ENCODE measurements at places on chromosomes 5 and 9. TPM values are rescaled to one million over a fixed set of nuclear protein-coding genes. Genes with fewer than 3 reads are reported as not detected.

AOPEP gene
- 105 TPM for polyA plus RNA-seq

WNT8A gene
- polyA plus RNA-seq, result not detected

CKMT2 gene
- 2,805 TPM for polyA plus RNA-seq

GRCh38 chr5:129445379-129445778 is 14.7 kb upstream of the ADAMTS19 start:
- no peak for DNase-seq

DNA sequence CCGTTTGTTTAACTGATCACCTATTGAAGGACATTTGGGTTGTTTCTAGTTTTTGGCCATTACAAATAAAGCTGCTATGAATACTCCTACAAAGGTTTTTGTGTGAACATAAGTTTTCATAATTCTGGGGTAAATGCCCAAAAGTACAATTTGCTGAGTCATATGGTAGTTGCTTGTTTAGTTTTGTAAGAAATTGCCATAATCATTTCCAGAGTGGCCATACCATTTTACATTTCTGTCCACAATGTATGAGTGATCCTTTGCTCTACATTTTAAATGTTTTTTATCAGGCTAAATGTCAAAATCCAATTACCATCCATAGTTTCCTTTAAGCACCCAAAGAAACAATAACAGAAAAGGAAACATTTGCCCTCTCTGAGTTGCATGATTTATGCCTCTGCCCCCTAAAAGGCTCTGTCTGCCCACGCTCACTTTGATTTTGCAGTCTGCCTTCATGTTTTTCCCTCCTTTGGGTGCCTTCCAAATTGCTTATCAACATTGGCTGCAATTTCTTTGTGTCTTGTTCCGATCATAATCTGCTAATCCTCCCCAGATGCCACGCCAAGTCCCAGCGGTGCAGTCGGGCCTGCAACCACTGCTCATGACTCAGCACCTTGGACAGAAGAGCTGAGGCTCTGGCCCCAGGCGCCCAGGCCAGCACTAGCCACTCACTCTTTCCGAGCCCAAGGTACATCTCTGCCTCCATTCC is 339.2 kb downstream of the PIK3R1 start:
- no peak for DNase-seq

- DNase-seq, result no peak
These were observed 567.7 kb downstream of the TLR4 start for GRCh38 chr9:118271936-118272335.

DNA sequence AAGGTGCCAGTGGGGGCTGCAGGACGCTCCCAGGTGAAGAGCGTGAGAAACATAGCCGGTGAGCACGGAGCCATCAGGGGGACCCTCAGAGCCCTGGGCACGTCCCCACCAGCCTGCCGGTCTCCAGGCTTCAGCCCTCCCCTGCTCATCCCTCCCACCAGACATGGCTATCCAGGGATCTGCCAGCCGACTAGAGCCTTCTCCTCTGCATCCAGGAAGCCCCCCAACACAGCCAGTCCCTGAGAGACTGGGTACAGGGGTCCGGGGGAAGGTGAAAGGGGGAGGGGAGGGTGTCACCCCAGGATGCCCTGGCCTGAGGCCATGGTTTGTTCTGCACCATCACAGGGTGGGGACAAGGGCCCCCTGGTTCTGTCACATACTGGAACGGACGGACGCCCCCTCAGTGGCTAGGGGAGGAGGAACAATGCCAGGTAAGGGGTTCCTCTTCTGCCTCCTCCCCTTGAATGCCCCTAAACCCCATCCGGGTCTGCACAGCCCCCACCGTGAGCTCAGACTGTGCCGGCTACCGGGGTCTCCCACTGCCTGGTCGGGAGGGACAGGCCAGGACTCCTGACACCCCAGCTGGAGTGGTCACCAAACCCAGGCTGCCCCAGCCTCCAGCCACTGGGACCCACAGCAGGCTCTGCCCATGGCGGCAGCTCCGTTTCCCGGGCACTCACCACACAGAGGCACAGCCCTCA is 34.3 kb downstream of the NACC2 start:
- no peak for DNase-seq

DNA sequence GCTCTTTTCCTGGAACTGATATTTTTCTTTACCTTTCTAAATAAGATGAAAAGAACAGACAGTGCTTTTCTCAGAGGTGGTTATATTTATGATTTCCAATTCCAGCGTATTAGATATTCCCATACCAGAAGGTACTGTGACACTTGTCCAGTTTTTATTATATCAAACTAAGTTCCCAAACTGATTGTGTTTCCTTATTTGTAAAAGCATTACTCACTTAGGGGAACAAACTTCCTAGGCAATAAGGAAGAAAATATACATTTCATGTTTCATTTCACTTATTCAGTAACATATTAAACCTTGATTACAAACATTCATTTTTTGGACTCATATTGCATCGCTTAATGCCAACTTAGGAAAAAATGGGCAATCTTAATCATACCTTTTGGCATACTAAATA is 1480.0 kb upstream of the NUDT12 start:
- DNase-seq, result no peak

GRCh38 chr5:140317859-140318258 is 15.0 kb upstream of the PFDN1 start:
- DNase-seq, result no peak

- DNase-seq, result no peak
These were observed 235.3 kb downstream of the TENT4A start for GRCh38 chr5:6948562-6948961.

- DNase-seq, result no peak
These were observed 32.5 kb downstream of the S1PR3 start for GRCh38 chr9:89023740-89024139.

DNA sequence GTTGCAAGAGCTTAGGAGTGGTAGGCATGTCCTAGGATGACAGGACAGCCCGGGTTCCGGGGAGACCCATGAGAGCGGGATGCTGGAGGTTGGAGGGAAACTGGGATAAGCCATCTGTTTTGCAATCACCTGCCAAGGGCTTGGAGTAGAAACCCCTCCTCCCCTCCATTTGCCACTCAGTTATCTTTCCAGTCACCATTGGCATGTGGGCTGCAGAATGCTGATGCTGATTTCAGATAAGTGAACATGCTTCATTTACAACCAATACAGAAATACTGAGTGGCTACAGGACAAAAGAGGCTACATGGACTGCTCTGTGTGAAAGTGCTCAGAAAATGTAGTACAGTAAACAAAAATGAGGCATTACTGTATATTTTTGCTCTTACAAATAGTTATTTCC is 93.4 kb upstream of the KIF2A start:
- DNase-seq, result no peak

GRCh38 chr5:6582507-6583048 is 50.3 kb downstream of the NSUN2 start:
- DNase-seq, result no peak

DNA sequence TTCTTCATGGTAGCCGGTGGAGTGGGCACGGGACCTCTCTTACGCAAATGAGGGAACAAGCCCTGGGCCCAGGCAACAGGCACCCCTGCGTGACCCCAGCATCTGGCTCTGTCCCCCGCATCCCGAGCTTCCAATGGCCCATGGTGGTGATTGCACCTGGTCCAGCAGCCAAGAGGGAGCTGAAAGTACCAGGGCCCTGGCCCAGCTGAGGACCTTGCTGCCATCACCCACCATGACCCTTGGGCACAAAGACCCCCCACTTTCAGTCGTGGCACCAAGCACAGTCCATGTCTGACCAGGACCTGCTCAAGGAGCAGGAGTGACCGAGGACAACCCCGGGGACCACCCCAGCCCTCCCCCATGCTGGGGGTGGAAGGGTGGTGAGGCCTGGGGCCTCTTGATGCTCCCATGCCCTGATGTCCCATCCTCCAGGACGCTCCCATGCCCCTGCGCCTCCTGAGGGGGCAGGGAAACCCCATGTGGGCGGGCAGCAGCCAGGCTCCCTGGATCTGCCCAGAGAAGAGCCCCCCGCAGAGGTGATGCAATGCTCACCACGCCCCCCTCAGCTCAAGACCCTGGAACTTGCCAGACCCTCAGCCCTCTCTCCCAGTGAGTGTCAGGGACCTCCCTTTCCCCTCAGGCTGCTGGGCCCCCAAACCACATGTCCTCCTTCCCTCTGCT is 123.9 kb downstream of the ADAMTS2 start:
- DNase-seq, result no peak

DNA sequence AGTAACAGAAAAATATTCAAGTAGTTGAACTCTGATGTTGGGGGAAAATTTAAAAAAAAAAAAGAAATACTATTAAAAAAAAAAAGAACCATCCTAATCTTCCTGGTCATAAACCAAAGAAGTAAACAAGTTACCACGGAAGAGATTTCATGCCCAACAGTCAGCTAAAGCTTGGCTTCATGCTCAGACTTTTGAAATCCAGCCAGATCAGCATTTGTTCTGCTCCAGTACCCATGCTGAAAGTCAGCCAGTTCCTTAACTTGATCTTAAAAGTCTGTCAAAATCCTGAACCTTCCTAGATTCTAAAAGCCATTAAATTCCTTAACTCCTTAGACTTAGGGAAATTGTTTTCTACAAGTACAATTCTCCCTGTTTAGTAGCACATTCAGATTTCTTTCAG is 908.7 kb upstream of the CDH9 start:
- no peak for DNase-seq

DNA sequence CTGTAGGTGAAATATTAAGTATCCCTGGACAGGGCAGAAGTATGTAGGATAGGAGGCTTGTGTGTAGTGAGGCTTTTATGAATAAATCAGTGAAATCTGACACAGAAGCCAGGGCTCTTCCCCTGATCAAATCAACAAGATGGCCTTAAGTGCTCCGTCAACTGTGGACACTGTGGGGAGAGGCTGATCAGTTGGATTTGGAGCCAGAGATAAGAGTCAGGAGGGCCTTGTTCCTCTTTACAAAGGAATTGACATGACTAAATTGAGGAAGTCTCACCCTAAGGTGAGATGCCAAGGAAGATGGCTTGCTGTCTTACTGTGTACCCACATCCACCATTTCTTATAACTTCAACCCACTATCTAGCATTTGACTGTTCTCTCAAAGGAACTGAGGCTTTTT is 91.6 kb upstream of the PRRC1 start:
- DNase-seq, result no peak

DNA sequence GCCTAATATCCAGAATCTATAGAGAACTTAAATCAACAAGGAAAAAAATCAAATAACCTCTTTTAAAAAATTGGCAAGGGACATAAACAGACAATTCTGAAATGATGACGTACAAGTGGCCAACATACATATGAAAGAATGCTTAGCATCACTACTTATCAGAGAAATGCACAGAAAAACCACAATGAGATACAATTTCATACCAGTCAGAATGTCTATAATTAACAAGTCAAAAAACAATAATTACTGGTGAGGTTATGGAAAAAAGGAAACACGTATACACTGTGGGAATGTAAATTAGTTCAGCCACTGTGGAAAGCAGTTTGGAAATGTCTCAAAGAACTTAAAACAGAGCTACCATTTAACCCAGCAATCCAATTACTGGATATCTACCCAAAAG is 1192.0 kb downstream of the CDH12 start:
- DNase-seq, result no peak

DNA sequence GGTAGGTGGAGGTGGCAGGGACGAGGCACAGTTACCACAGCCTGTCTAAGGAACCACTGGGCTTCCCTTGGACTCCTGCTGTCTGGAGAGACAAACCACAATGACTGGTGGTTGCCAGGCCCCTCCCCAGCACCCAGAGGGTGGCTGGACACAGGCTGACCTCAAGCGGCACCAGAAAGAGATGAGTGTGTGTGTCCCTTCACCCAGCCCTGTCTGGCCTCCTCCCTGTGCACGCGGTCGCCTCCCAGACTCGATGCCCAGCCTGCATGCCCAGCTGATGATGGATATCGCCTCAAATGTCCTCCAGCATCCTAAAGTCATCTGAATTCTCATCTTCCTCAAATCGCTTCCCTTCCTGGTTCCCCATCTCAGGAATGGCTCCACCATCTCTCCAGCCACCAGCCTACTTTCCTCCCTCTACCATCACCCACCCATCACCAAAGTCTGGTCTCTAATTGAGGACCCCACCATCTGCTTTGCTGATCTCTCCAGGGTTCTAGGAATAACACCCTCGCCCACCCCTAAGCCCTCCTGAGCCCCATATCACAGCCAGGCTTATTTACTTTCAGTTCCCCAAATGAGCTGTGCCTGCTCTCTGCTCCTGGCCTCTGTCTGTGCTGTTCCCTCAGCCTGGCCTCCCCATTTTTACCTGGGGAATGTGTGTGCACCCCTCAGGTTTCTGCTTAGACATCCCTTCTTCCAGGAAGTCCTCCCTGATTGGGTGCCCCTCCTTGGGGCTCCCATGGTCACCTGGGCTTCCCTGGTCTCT is 52.5 kb upstream of the GGTA1 start:
- DNase-seq, result no peak

GRCh38 chr9:10130061-10130675 is 482.6 kb downstream of the PTPRD start:
- no peak for DNase-seq

Data from heart left ventricle (tissue), 16 donors.